ENCODE measurements at places on chromosomes 2 and 18. TPM values are rescaled to one million over a fixed set of nuclear protein-coding genes. Genes with fewer than 3 reads are reported as not detected.

Gene TNP1
- not detected for total RNA-seq

Gene UGT1A8
- not detected for total RNA-seq

Gene CDCA7
- 79.4 TPM for total RNA-seq

Gene DTNA
- 0.58 TPM for total RNA-seq

- no peak for DNase-seq
These were observed 95.6 kb downstream of the FAM210A start for GRCh38 chr18:13630716-13631268.

- no peak for DNase-seq
These were observed 106.8 kb downstream of the ZNF516 start for GRCh38 chr18:76388261-76388660.

DNA sequence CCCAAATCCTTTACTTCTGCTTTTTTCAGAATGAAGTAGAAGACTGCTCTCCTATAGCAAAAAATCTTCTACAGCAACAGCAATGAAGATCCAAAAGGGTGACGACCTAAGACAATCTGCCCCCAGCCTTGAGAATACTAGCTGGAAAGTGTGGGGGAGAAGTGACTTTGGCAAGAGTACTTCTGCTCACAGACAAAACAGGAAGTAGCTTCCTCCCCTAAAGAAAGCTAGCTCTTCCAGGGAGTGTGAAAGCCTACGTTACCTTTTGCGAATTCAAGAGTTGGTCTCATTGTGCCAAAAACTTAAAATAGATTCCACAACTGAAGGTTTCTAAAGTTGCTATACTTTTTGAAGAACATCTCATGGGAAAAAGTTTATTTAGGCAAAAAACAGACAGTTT is 1069.2 kb upstream of the CHAC2 start:
- DNase-seq: no peak

DNA sequence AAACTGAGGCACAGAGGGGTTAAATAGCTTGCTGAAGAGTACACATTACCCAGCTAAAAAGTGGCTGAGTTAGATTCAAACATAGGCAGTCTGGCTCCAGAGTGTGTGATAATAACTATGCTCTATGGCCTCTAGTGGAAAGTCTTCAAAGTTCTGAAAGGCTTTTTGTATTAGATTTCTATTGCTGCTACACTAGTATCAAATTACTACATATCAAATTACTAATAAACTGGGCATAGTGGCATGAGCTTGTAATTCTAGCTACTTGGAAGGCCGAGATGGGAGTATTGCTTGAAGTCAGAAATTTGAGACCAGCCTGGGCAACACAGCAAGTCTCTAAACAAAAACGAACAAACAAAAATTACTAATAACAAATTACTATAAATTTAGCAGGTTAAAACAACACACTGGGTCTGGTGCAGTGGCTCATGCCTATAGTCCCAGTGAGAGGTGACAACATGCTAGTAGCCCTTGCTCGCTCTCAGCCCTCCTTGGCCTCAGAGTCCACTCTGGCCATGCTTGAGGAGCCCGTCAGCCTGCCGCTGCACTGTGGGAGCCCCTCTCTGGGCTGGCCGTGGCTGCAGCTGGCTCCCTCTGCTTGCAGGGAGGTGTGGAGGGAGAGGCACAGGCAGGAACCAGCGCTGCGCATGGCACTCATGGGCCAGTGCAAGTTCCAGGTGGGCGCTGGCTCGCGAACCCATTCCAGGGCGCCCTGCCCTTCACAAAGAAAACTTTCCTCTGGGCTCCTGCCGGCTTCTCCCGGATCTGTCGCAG is 38.2 kb upstream of the TWSG1 start:
- no peak for DNase-seq

DNA sequence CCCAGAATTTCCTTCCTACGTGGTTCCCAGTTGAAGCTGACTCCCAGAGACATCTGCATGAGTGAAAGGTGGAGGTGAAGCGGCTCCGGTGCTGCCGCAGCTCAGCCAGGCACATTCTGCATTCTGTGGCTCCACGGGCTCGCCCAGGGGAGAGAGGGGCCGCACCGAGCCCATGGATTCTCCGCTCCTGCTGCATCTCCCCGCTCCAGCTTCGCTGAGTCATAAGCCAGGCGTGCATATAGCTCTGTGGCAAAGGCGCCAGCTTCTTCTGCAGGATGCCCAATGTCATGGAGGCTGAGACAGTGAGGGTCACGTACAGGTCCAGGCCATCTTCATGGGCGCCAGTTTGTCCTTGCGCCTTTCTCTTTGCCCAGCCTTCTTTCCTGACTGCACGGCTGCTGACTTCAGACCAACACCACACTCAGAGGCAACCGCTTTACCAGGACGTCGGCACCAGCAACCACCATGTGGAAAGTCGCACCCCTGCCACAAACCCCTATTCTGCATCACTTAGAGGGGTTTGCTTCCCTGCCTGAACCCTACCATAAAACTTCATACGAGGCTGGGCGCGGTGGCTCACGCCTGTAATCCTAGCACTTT is 215.7 kb downstream of the MGAT5 start:
- no peak for DNase-seq

DNA sequence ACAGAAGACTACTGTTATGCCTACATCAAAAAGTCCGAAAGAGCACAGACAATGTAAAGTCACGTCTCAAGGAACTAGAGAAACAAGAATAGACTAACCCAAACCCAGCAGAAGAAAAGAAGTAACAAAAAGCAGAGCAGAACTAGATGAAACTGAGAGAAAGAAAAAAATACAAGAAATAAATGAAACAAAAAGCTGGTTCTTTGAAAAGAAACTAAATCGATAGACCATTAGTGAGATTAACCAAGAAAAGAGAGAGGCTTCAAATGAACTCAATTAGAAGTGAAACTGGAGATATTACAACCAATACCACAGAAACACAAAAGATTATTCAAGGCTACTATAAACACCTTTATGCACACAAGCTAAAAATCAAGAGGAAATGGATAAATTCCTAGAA is 271.8 kb downstream of the MBD2 start:
- no peak for DNase-seq
